ENCODE measurements at places on chromosomes 1 and 21. TPM values are rescaled to one million over a fixed set of nuclear protein-coding genes. Genes with fewer than 3 reads are reported as not detected.

DNA sequence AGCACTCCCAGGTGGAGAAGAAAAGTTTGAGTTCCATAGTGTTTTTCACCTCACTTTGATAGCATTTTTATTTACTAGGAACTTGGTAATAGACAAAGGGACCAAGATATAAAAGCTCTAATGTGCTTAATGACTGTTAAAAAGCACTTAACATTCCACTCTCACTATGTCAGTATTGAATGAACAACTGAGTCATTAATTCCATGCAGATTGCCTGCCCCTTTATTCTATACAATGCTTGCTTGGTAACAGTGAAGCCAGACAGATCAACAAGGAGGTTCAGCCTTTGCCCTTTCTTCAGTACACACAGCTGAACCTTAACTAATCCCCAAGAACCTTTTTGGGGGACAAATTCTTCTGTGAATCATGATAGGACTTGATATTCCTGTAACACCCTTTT is 425.5 kb downstream of the NUF2 start:
- peaks cover 2% of the 10 kb centered on the region for H3K36me3 ChIP-seq
- DNase-seq: no peak
- H3K4me1 ChIP-seq: peaks cover 10% of the 10 kb centered on the region
- H3K27ac ChIP-seq: no peak overlapping the region

- H3K27ac ChIP-seq: no peak overlapping the region
- peaks cover 23% of the 10 kb centered on the region for H3K27me3 ChIP-seq
- no peak for DNase-seq
- peaks cover 2% of the 10 kb centered on the region for H3K36me3 ChIP-seq
- H3K4me3 ChIP-seq: no peak overlapping the region
- no peaks in the 10 kb centered on the region for H3K4me1 ChIP-seq
Measured at GRCh38 chr1:221101807-221102605, 222.8 kb downstream of the HLX start.

DNA sequence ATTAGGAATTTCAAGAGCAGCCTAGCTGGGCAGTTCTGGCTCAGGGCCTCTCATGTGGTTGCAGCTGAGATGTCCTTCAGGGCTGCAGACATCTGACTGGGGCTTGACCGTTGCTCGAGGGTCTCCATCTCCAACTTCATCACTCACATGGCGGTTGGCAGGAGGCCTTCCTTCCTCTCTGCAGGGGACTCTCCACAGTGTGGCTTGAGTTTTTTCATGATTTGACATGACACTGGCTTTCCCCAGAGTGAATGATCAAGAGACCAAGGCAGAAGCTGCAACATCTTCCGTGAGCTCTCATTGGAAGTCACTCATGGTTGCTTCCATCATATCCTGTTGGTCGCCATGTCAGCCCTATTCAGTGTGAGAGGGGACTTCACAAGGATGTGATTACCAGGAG is 74.6 kb downstream of the RUNX3 start:
- no peak for DNase-seq
- no peaks in the 10 kb centered on the region for H3K36me3 ChIP-seq
- peaks cover 4% of the 10 kb centered on the region for H3K27me3 ChIP-seq
- no peak overlapping the region for H3K27ac ChIP-seq
- no peaks in the 10 kb centered on the region for H3K4me1 ChIP-seq
- no peak overlapping the region for H3K4me3 ChIP-seq

DNA sequence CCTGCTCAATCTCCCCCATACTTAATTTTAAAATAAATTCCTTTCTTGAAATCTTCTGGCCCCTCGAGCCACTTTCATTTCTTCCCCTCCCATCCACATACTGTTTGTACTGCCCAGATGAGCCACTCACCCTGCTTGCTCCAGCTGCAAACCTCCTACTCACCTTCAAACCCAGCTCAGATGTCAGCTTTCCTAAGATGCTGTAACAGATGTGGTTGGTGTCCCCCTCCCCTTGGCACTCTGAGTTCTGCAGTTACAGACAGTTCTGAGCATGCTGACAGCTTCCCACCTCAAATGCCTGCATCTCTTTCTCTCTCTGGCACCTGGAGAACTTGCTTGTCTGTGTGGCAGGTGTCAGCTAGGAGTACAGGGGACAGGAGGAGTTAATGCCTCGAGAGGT is 106.7 kb downstream of the PTPRU start:
- no peak overlapping the region for H3K4me3 ChIP-seq
- no peak overlapping the region for H3K27ac ChIP-seq
- H3K36me3 ChIP-seq: no peaks in the 10 kb centered on the region
- H3K4me1 ChIP-seq: no peaks in the 10 kb centered on the region

GRCh38 chr1:1182491-1183220 is 9.0 kb downstream of the TTLL10 start:
- peaks cover 13% of the 10 kb centered on the region for H3K4me1 ChIP-seq
- H3K36me3 ChIP-seq: no peaks in the 10 kb centered on the region
- no peaks in the 10 kb centered on the region for H3K27me3 ChIP-seq
- H3K27ac ChIP-seq: no peak overlapping the region

DNA sequence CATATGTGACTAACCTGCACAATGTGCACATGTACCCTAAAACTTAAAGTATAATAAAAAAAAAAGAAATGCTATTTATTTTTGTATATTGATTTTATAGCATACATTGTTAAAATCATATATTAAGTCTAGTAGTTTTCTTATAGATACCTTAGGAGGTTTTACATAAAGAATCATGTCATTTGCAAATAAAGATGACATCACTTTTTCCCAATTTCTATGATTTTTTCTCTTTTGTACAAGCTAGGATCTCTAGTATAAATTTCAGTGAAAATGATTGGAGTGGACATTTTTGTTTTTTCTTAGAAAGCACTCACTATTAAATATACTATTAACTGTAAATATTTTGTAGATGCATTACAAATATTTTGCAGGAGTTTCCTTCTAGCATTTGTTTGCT is 20.5 kb upstream of the NTMT2 start:
- H3K36me3 ChIP-seq: no peaks in the 10 kb centered on the region
- H3K4me1 ChIP-seq: peaks cover 4% of the 10 kb centered on the region
- no peak overlapping the region for H3K4me3 ChIP-seq
- H3K27ac ChIP-seq: no peak overlapping the region
- H3K27me3 ChIP-seq: peaks cover 26% of the 10 kb centered on the region

GRCh38 chr1:110554871-110555801 is 36.2 kb upstream of the KCNA10 start:
- no peak overlapping the region for H3K27ac ChIP-seq
- DNase-seq: peak; percentile 68
- no peaks in the 10 kb centered on the region for H3K36me3 ChIP-seq
- H3K4me1 ChIP-seq: peaks cover 19% of the 10 kb centered on the region
- H3K4me3 ChIP-seq: peak overlapping the region; percentile 56
- H3K27me3 ChIP-seq: peaks cover 68% of the 10 kb centered on the region

- DNase-seq: no peak
- H3K36me3 ChIP-seq: peaks cover 18% of the 10 kb centered on the region
- H3K27ac ChIP-seq: peak overlapping the region; percentile 76
- H3K27me3 ChIP-seq: no peaks in the 10 kb centered on the region
Measured at GRCh38 chr1:31901838-31902509, 36.2 kb downstream of the PTP4A2 start.

GRCh38 chr1:200062143-200062542 is 34.6 kb downstream of the NR5A2 start:
- no peak overlapping the region for H3K27ac ChIP-seq
- no peak overlapping the region for H3K4me3 ChIP-seq
- H3K36me3 ChIP-seq: no peaks in the 10 kb centered on the region
- H3K27me3 ChIP-seq: peaks cover 27% of the 10 kb centered on the region
- no peaks in the 10 kb centered on the region for H3K4me1 ChIP-seq

DNA sequence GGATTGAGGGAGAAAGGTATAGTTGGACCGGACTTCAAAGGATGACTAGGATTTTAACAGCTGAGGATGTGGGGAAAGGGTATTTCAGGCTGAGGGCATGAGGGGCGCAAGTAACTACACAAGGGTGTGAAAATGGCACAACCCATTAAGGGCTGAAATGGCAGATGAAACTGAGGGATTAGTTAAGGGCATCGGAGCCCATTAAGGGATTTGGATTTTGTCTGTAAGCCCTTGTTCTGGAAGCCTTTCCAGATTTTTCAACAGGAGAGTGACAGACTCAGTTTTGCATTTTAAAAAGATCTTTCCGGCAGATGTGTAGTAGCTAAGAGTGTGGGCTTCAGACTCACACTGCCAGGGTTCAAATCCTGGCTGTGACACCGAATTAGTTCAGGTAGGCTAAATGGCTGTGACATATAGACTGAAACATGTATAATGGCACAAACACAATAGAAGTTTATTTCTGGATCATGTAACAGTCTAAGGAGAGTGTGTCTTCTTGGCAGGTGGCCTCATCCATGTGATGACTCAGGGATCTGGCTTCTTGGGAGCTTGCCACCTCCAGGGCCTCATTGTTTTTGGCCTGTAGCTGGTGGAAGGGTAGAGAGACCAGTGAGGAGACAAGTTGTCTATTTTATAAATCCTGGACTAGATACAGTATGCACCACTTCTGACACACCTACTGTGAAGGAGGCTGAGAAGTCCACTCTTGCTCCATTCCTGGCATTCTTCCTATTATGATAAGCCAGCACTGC is 49.6 kb downstream of the UBE2T start:
- DNase-seq: no peak
- no peak overlapping the region for H3K4me3 ChIP-seq
- no peaks in the 10 kb centered on the region for H3K27me3 ChIP-seq
- no peak overlapping the region for H3K27ac ChIP-seq
- H3K36me3 ChIP-seq: no peaks in the 10 kb centered on the region

GRCh38 chr1:12171206-12172041 is 4.6 kb downstream of the TNFRSF1B start:
- no peak overlapping the region for H3K27ac ChIP-seq
- peaks cover 48% of the 10 kb centered on the region for H3K4me1 ChIP-seq
- no peak for DNase-seq
- no peaks in the 10 kb centered on the region for H3K36me3 ChIP-seq
- peaks cover 15% of the 10 kb centered on the region for H3K27me3 ChIP-seq

DNA sequence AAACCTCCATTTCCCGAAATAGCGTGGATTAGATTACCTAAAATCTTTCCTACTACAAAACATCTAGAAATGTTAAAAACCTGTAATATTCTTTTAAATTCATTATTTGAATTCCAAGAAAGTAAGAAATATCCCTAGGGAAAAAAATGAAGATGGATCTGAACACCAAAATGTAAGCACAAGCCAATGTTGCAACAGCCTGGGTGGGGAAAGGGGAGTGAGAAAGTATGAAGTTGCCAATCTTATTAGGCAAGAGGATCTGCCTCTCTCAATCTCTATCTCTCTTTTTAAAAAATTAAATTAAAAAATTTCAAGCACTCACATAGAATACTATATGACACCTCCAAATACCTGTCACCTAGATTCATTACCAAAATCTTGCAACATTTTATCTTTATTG is 74.9 kb upstream of the IRF2BP2 start:
- H3K36me3 ChIP-seq: peaks cover 3% of the 10 kb centered on the region
- H3K27me3 ChIP-seq: no peaks in the 10 kb centered on the region
- no peak overlapping the region for H3K27ac ChIP-seq
- H3K4me3 ChIP-seq: no peak overlapping the region
- DNase-seq: no peak

DNA sequence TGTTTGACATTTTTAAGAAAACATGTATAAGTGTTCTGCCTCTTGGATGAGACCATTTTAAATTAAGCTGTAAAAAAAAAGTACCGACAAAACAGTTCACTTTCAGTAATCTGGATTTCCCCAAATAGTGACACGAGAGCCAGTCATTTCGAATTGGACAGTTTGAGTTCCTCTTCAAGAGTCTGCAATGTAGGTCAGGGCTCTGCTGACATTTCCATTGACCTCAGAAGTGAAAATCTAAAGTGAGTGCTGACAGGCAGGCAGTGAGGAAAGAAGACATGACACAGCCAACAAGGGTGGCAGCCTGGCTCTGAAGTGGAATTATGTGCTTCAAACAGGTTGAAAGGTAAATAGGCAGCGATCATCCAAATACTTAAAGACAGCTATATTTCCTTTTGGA is at the start of gene IL23R:
Gene IL23R (plus strand): TSS at position 259 of the 400 bp plus-strand sequence. CDS start 1,667 bp downstream, outside the sequence.
- H3K36me3 ChIP-seq: no peaks in the 10 kb centered on the region
- DNase-seq: no peak
- H3K27ac ChIP-seq: no peak within 1 kb of the TSS
- H3K4me3 ChIP-seq: no peak within 1 kb of the TSS
- H3K27me3 ChIP-seq: no peaks in the 10 kb centered on the region
- H3K4me1 ChIP-seq: no peaks in the 10 kb centered on the region

- H3K36me3 ChIP-seq: peaks cover 23% of the 10 kb centered on the region
- DNase-seq: no peak
- no peak overlapping the region for H3K4me3 ChIP-seq
- H3K27ac ChIP-seq: peak overlapping the region; percentile 29
- H3K27me3 ChIP-seq: peaks cover 27% of the 10 kb centered on the region
Measured at GRCh38 chr1:183879494-183879893, 74.6 kb downstream of the RGL1 start.

DNA sequence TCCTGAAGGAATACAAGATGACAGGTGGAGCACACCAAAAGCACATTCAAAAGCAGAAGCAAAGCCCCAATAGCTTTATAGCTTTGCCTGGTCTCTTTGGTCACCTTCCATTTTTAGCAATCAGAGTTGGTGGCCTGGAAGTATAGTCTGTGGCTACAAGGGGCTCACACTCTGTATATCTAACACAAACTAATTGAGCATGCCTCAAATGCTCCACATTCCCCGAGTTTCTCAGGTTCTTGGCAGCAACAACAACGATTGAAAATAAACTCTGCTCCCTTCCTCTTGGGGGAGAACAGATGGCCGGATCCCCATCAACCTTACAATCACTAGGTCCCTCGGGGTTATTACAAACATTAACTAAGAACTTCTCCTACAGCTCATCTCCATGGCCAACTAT is 24.9 kb upstream of the TADA1 start:
- H3K4me3 ChIP-seq: no peak overlapping the region
- no peaks in the 10 kb centered on the region for H3K4me1 ChIP-seq
- H3K36me3 ChIP-seq: peaks cover 10% of the 10 kb centered on the region
- H3K27ac ChIP-seq: no peak overlapping the region
- no peak for DNase-seq

OR2W3 gene
- total RNA-seq: 0.96 TPM

NPPB gene
- not detected for total RNA-seq

C1orf116 gene
- total RNA-seq: 0.37 TPM

CD244 gene
- total RNA-seq: not detected

ANGPTL3 gene
- not detected for total RNA-seq

PROX1 gene
- 14.3 TPM for total RNA-seq

NR1I3 gene
- not detected for total RNA-seq

RNU1-3 gene
- total RNA-seq: 3,042 TPM

CSF3R gene
- not detected for total RNA-seq

EXTL1 gene
- 7.6 TPM for total RNA-seq

GPR37L1 gene
- total RNA-seq: 0.05 TPM

CTBS gene
- total RNA-seq: 3.6 TPM

DCAF8 gene
- total RNA-seq: 124 TPM
